ENCODE measurements at places on chromosomes 5 and 9. TPM values are rescaled to one million over a fixed set of nuclear protein-coding genes. Genes with fewer than 3 reads are reported as not detected.

DNA sequence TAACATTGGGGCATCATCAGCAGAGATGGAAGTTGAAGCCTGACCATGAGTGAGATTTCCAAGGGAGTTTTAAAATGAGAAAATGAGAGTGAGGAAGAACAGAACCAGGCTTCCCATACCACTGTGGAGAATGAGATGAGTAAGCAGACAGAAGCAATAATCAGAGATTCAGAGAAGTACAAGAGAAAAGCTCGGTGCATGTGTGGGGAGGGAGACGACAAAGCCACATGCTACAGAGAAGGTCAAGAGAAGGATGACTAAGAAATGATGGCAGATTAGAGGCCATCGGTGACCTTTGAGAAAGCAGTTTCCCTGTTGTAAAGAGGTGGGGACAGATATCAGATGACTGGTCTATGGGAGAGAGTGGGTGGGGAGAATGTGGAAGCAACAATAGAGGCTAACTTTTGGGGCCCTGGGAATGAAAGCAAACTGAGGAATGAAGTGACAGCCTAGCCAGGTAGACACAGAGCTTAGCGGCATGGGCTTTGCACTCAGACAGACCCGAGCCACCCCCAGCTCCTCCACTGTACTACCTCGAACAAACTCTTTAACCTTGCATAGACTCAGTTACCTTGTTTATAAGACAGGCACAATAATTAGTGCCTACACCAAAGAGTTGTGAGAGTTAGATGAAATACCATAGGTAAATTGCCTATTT, 207.7 kb downstream of the PIK3R1 start:
- no peaks in the 10 kb centered on the region for H3K36me3 ChIP-seq
- no peak overlapping the region for H3K4me3 ChIP-seq
- H3K27ac ChIP-seq = no peak overlapping the region
- peaks cover 15% of the 10 kb centered on the region for H3K4me1 ChIP-seq
- no peak for DNase-seq

GRCh38 chr9:15421990-15422371, 695 bp upstream of the SNAPC3 start:
- peak overlapping the region; percentile 88 for H3K27ac ChIP-seq
- no peak for DNase-seq

DNA sequence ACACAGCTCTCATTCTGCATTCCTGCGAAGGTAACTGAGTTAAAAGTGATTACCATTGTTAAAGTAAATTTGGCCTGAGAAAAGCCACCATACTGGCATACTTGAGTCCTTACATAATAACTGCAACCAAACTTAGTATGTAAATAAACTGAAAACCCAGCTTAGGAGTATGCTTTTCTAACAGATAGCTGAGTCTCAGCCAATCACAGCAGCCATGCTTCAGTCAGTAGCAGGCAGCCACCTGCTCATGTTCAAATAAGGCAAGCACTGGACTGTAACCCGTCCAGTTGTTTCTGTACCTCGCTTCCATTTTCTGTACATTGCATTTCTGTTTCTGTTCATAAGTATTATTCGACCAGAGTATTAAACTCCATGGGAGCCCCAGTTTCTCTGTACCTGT, 58.6 kb downstream of the GCNT4 start:
- no peak overlapping the region for H3K27ac ChIP-seq
- DNase-seq = no peak
- H3K4me3 ChIP-seq = no peak overlapping the region
- H3K27me3 ChIP-seq = no peaks in the 10 kb centered on the region
- H3K4me1 ChIP-seq = no peaks in the 10 kb centered on the region
- H3K36me3 ChIP-seq = no peaks in the 10 kb centered on the region

DNA sequence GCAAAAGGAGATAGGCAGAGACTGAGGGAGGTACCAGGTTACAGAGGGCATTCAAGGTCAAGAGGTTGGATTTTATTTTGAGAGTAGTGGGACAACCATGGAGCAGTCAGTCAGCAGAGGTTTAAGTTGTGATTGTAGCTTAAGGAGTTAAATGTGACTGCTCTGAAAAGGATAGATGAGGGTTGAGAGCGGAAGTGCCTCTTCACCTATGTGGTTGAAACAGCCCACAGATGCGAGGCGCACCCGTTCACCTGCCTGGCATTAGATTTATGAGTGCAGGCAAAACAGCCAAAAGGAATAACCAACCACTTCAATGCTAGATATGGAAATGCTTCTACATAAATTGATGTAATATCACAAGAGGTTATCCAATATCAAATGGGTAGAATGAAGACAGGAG, 8.4 kb downstream of the ZNF474 start:
- H3K27ac ChIP-seq = no peak overlapping the region
- no peaks in the 10 kb centered on the region for H3K36me3 ChIP-seq
- no peaks in the 10 kb centered on the region for H3K27me3 ChIP-seq
- no peak for DNase-seq

DNA sequence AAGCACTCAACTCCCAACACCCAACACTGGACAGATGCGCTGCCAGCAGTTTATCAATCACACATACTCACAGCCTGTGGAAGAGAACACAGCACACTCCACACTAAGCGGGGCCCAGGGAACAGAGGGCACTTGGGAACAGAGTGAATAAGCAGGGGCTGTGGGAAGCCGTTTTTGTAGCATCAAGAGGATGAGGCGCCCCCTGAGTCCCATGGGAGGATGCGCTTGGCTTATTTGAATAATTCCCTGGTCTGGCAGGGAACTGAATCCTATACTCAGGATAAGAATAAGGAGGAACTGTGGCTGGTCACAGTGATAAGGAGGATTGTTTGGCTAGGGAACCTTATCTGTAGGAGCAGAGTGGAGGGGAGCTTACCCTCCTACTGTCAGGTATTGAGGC, 96.1 kb upstream of the DNAH5 start:
- DNase-seq = no peak
- H3K27me3 ChIP-seq = no peaks in the 10 kb centered on the region
- no peaks in the 10 kb centered on the region for H3K4me1 ChIP-seq
- H3K4me3 ChIP-seq = no peak overlapping the region
- no peaks in the 10 kb centered on the region for H3K36me3 ChIP-seq

GRCh38 chr5:111511831-111512374, 432 bp downstream of the STARD4 start:
- peak overlapping the region; percentile 87 for H3K27ac ChIP-seq
- DNase-seq = peak; percentile 24
- H3K36me3 ChIP-seq = no peaks in the 10 kb centered on the region
- H3K4me3 ChIP-seq = peak overlapping the region; percentile 60
- H3K27me3 ChIP-seq = no peaks in the 10 kb centered on the region
- H3K4me1 ChIP-seq = peaks cover 7% of the 10 kb centered on the region

- no peaks in the 10 kb centered on the region for H3K4me1 ChIP-seq
- no peak for DNase-seq
- H3K4me3 ChIP-seq = no peak overlapping the region
- H3K27ac ChIP-seq = no peak overlapping the region
- no peaks in the 10 kb centered on the region for H3K27me3 ChIP-seq
- H3K36me3 ChIP-seq = no peaks in the 10 kb centered on the region
Measured at GRCh38 chr9:110105107-110105506, 102.9 kb downstream of the C9orf152 start.

- no peak overlapping the region for H3K27ac ChIP-seq
- no peak for DNase-seq
- no peaks in the 10 kb centered on the region for H3K36me3 ChIP-seq
Measured at GRCh38 chr5:54590824-54591223, 73.3 kb downstream of the SNX18 start.

DNA sequence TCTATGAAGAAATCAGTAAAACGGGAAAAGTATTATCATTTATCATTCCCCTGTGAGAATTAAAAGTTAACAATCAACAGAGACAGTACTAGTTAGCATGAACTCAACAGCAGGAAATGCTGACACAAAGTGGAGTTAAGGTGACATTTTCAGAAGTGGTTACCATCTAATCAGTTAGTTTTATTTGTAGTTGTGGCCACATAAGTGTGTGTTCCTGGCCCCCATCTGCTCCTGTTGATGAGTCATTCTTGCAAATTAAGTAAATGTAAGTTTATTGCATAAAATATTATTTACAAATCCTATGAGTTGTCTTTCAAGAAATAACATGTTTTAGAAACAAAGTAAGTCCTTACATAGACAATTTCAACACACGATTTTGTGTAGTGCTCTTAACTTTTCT, 8.9 kb upstream of the BNC2 start:
- no peaks in the 10 kb centered on the region for H3K27me3 ChIP-seq
- H3K36me3 ChIP-seq = no peaks in the 10 kb centered on the region
- no peak for DNase-seq
- no peak overlapping the region for H3K4me3 ChIP-seq
- H3K4me1 ChIP-seq = no peaks in the 10 kb centered on the region

DNA sequence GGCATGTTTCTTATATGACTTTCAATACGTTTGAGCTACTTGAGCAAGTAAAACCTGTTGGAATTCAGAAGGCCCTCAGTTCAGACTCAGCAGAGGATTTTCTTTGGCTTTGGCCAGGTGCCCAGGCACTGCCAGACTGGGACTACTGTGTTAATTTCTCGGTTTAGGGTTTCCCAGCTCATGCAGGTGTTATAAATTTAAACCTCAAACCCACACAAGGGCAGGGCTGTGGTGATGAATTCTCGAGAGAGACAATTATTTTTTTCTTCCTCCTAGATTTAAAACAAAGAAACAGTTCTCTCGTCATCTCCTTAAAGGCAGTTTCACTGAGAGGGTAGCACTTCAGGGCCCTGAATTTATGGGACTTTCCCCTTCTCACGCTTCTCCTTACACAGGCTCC, 406.0 kb upstream of the PIK3R1 start:
- no peak for DNase-seq
- no peaks in the 10 kb centered on the region for H3K4me1 ChIP-seq
- no peak overlapping the region for H3K4me3 ChIP-seq
- no peaks in the 10 kb centered on the region for H3K36me3 ChIP-seq
- H3K27ac ChIP-seq = no peak overlapping the region

DNA sequence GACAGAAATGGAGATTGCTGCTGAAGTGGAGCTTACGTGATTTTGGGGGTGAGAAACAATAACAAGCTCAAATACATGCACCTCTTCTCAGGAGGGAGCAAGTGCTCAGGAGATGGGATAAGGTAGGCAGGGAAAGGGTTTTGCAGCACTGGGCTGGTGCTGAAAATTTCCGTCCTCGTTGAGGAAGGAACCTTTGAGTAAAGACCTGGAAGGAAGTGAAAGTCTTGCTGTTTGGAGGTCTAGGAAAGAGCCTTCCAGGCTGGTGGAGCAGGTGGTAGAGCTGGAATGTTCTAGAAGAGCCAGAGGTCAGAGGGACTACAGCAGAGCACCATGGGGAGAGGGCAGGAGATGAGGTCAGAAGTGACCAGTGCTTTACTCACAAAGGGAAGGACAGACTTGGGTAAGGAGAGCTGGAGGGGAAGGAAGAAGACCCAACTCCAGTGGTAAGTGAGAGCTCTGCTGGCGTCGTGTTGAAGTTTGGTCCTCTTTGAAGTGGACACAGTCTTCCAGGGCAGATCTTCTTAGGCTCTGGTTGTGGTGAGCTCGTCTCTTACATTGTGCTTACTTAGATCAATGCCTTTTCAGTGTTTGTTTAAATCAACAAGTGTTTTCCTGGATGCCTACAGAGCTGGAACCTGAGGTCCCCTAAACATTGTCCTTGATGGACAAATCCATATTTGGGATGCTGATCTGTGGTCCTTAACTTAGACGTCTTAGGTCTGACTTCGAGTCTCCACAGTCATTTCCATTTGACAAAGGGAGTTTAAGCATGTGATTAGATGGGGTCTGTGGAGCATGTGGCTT, 21.0 kb downstream of the ANKRD33B start:
- no peak for DNase-seq
- no peaks in the 10 kb centered on the region for H3K36me3 ChIP-seq
- H3K27ac ChIP-seq = no peak overlapping the region
- H3K4me3 ChIP-seq = no peak overlapping the region

DNA sequence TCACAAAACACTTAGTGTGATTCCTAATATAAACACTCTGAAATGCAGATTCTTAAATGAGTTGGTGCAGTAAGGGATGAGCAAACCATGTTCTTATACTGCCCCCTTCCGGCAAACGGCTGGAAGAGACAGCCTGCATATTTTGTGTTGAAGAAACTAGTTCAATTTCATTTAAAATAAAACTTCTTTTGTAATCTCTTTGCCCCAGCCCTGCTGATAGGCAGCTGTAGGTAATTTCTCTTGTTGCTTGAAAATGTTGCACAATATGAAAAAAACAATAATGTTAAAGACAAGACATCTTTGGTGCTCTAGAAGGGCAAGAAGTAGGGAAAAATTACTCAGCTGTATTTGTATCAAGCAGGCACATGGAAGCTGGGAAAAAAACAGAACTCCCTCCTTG, 89.7 kb upstream of the CCNG1 start:
- no peaks in the 10 kb centered on the region for H3K27me3 ChIP-seq
- no peaks in the 10 kb centered on the region for H3K4me1 ChIP-seq
- no peak overlapping the region for H3K4me3 ChIP-seq
- peak; percentile 6 for DNase-seq
- no peak overlapping the region for H3K27ac ChIP-seq

GRCh38 chr5:76930083-76930482, 22.8 kb upstream of the CRHBP start:
- H3K27ac ChIP-seq = no peak overlapping the region
- H3K27me3 ChIP-seq = no peaks in the 10 kb centered on the region
- no peaks in the 10 kb centered on the region for H3K36me3 ChIP-seq
- DNase-seq = no peak
- no peaks in the 10 kb centered on the region for H3K4me1 ChIP-seq
- no peak overlapping the region for H3K4me3 ChIP-seq

DNA sequence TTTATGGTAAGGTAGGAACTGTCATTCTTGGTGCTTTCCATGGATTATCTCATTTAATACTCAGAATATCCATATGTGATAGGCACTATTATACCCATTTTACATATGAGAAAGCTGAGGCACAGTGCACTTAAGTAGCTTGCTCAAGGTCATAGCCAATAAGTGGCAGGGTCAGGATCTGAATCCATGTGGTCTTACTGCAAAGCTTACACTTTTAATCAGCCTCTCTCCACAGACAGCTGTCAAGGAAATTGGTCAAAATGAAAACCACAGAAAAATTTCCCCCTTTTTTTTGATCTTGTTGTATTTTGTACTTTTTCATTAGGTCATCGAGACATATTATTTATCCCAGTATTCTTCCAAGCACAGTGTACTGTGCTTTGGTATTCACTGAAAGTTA, 78.5 kb downstream of the ERCC6L2 start:
- DNase-seq = no peak
- no peak overlapping the region for H3K27ac ChIP-seq
- no peak overlapping the region for H3K4me3 ChIP-seq
- no peaks in the 10 kb centered on the region for H3K27me3 ChIP-seq

Gene CATSPER3
- total RNA-seq = 3.2 TPM

Gene ADCY2
- total RNA-seq = 17.7 TPM

Gene PCDHGB4
- total RNA-seq = 9.9 TPM

Gene MEIKIN
- total RNA-seq = not detected

Gene IQGAP2
- total RNA-seq = 64.9 TPM

Gene GABRA6
- total RNA-seq = 6.1 TPM

Gene PCDHGA2
- 19.7 TPM for total RNA-seq
